ENCODE measurements at places on chromosomes 3 and 15.

DNA sequence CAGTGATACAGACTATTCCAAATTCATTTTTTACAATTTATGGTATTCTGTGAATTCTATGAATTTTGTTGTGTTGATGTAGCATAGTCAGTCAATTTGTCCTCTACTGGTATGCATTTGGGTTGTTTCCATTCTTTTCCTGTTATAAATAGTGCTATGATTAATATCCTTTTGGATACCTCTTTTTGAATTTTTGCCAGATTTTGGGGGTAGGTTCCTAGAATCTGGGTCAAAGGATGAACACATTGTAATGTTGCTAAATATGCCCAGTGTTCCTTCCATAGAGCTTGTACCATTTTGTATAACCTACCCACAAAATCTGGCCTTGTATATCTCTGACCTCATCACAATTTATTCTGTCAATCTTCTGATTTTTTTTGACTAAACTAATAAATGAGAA is 44.4 kb upstream of the C3orf38 start:
- DNase-seq: no peak

GRCh38 chr3:139302801-139303113 is 41.1 kb upstream of the MRPS22 start:
- DNase-seq: no peak

- no peak for DNase-seq
Measured at GRCh38 chr3:128060473-128061381, 8.5 kb downstream of the SEC61A1 start.

DNA sequence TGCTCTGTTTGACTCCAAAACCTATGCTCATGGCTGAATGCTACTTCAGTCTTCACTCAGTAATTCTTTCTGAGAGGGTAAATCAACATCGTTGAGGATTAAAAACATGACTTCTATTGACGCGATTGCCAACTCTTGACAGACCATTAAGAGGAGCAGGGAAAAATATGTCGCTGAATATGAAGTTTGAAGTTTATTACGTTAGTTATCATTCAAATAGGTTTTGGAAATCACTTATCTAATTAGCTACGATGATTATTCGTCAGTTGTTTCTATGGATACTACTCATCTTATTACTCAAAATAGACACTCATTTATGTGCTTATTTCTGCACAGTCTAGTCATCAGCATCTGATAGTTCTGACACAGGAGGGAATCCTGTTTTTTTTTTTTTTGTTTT is 279.2 kb upstream of the TBL1XR1 start:
- no peak for DNase-seq

DNA sequence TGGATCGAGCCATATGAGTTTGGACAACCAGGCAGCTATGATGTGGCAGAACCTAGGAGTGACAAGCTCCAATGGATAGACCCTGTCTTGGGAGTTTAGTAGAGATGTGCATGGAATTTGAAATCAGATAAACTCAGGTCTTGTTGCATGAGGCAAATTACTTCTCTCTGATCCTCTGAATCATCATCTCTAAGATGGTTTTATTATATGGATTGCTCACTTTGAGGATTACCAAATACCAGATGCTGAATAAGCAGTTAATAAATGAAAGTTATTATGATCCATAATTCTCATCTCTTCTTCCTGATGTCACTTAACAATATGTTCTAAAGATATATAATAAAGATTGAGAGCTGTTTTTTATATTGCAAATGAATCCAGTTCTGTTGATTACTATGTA is 622.2 kb downstream of the NTRK3 start:
- DNase-seq: no peak

DNA sequence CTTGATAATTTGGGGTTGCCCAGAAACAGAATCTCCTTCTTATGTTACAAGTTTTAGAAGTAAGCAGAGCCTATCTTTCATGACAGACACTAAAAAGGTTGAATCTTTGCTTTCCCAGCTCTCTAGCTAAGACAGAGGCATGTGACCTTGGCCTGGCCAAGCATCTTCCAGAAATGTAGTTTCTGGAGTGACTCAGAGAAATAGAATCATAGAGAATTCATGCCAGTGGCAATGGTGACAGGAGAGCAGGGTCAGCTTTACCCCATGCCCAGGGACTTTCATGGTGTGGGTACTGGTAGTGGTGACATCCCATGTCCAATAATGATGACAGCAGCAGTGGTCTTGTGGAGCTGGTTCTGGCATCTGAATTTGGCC is 4.0 kb upstream of the PARP6 start:
- no peak for DNase-seq

GRCh38 chr3:193313061-193313958 is 65.2 kb downstream of the ATP13A5 start:
- no peak for DNase-seq

DNA sequence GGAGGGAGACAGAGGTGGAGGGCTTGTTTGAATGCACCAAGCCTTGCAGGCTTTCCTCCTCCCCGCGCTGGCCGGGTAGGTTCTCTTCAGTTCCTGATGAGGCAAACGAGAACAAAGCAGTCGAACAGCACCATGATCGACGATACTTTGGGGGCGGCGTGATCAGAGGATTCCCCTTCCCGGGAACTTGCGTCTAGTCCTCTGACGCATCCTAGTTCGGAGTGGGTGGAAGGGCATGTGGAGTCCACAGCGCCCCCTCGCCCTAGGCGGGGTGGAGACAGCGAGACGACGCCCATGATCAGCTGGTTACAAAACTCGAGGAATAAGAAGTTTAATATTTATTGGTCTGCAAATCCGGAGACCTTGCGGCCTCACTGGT is 452 bp upstream of the SV2B start:
- peak; percentile 91 for DNase-seq

DNA sequence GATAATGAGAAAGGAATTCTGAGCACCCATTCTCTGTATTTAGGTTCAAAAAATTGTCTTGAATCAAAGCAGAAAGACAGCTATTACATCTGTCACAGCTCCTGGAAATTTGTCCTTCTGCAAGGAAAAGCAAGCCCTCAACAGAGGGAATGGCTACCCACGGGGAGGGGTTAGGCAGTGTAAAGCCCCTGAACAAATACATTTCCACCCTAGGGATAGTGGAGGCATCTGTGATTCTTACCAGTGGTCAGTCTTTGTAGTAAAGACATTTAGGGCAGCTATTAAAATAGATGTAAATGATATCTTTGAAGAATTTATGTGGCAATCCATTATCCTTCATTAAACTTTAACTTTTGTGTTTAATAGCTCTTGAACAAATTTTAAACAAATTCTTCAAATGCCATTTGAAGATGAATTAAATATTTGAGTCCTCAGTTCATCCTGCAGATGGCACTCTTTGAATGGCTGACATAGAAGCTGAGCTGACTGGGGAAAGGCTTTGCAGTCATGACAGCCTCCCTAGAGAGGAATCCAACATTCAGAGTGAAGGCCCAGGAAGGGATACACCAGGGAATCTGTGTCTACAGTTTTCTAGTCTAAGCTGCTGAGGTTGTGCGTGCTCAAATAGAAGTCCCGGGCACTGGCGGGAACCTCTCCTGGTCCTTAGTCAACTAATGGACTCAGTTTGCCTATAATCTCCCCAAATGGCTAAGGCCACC is 359.7 kb upstream of the ROPN1 start:
- DNase-seq: peak; percentile 65

DNA sequence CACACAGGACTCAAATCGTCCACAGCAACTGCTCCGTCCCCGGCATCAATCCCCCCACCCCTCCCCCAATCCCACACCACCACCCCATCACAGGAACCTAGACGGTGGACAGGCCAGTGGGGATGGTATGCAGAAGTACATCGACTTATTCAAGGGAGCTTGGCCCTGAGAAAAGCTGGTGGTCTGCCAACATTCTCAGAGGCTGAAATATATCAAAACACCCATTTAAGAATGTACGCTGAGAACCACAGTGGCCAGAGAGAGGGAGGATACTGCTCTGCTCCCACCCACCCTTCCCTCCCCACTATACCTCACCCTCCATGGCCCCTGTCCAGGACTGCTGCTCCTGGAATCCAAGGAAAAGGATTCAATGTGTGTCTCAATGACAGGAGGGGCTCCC is 12.4 kb upstream of the USP3 start:
- DNase-seq: no peak

DNA sequence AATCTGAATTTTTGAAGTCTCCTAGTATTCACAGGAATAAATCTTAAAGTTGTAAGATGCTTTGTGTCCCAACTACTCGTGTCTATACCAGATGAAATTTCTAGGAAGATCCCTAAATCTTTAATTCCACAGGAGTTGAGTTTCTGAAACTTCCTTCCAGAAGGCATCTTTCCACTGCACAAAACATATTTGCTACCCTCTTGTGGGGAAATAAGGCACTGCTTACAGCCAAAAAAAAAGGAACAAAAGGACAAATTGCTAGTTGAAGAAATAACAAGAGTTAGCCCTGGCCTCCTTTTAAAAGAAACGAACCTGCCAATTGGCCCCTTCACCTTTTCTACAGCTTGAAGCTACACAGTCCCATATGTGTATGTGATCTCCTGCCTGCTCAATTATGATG is 54.0 kb downstream of the TAFA4 start:
- peak; percentile 1 for DNase-seq

DNA sequence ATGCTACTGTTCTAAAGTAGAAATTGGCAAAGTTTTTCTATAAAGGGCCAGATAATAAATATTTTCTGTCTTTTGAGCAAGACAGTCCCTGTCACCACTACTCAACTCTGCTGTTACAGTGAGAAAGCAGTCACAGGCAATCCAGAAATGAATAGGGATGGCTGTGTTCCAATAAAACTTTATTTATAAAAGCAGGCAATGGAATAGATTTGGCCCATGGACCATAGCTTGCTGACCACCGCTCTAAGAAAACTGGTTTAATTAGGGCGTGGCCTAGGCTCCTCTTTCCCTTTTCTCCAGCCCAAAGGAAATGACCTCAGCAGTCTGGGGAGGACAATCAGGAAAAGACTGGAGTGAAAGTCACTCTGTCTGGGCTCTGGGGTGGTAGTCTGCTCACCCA is 183.8 kb downstream of the MEGF11 start:
- no peak for DNase-seq

- DNase-seq: peak; percentile 87
Measured at GRCh38 chr15:91853948-91854638, 585 bp downstream of the SLCO3A1 start.

DNA sequence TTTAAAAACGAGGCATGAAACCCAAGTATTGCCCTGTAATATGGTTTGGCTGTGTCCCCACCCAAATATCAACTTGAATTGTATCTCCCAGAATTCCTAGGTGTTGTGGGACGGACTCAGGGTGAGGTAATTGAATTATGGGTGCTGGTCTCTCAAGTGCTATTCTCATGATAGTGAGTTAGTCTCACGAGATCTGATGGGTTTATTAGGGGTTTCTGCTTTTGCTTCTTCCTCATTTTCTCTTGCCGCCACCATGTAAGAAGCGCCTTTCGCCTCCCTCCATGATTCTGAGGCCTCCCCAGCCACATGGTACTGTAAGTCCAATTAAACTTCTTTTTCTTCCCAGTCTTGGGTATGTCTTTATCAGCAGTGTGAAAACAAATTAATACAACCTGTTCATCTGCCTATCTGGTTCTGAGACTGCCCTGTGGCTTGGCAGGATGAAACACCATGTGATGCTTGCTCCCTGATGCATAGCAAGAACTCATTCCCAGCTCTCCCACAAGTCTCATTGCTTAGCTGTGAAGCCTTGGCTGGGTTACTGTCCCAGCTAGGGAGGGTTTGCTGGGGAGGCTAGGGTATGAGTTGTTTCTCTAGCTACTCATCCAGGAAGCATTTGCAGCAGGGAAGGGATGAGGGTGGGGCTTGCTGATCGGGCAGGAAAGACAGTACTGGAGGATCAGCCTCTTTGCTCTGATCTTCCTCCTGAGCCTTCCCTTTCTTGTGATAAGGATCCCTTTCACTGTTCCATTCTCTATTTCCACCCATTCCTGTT is 3.7 kb upstream of the SQOR start:
- no peak for DNase-seq

DNA sequence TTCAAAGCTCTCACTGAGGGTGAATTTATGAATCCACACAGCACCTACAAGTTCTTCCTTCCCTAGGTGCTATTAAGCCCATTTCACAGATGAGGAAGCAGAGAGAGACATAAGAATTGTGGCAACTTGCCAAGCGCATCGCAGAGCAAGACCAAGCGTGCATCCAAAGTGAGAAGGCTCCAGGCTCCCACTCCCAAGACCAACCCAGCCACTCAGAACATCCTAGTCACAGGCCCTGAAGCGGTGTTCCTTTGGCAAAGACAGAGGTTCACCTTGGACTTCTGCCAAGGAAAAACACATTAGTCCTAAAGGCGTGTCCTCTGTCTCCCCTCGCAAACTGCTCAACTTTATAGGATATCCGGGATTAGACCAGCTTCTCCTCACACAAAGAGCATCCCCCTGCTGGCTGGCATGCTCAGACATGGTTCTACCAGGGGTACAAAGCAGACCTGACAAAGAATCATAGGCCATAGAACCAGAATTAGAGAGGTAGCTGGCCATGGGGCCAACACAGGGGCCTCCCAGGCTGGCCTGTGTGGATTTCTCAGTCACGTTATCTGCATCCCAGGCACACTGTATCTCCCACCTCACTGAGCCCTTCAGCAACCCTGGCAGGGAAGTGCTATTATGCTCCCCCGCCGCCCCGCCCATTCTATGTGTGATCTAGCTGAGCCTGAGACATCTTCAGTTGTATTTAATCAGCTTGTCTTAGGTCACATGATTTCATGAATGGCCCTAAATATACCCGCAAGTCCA is 160.2 kb downstream of the FOXP1 start:
- DNase-seq: peak; percentile 2

GRCh38 chr3:155745795-155746550 is 1.1 kb upstream of the PLCH1 start:
- peak; percentile 86 for DNase-seq

DNA sequence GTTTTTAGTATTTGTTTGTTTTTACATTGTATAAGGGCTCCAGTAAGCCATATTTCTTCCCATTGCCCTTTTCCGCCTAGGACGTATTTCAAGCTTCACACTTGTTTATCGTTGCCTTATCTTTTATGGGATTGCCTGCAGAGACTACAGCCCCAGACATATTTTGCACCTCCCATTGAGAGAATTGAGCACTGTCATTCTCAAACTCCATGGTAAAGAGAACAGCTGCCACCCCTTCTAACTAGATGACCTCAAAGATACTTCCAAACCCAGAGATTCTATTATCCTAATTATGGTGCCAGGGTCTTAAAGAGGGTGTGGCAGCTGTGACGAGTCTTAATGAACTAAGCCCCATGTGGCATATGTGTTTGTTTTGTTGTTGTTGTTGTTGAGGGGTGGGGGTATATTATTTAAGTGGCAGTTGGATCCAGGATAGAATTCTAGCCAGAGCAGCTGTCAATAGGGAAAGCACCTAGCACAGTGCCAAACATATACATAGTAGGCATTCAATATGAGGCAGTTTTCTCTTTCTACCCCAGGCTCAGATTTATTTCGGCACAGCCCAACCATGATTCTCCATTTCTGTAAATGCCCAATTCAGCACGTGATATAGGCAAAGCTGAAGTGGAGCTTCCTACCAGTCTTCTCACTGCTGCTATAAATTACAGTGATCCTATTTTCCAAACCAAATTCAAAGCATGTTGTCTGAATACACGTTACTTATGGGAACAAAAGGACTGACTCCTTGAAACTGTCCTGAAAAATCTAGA is 932 bp upstream of the TP53BP1 start:
- no peak for DNase-seq

DNA sequence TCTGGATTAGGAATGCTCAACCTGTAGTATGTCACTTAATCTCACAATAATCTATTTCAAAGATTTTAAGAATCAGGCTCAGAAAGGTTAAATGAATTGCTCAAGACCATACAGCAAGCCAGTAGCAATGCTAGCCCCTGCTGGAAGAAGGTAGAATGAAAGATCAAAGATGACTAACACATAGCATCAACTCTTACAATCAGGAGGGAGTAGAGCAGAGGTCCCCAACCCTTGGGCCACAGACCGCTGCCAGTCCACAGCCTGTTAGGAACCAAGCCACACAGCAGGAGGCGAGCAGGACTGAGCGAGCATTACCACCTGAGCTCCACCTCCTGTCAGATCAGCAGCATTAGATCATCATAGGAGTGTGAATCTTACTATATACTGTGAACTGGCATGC is 15.5 kb upstream of the GATM start:
- no peak for DNase-seq
